Activated T-cell treated with anti-CD3 and anti-CD28 coated beads, Interleukin-2, amount 50 U/mL, for 72 hours (primary cell): ENCODE measurements at places on chromosomes 7 and 10. TPM values are rescaled to one million over a fixed set of nuclear protein-coding genes. Genes with fewer than 3 reads are reported as not detected.

The ENTPD1 gene
- 12.9 TPM for total RNA-seq

The IRF5 gene
- 30.3 TPM for total RNA-seq

The FOXP2 gene
- not detected for total RNA-seq

The CALD1 gene
- total RNA-seq: 10.8 TPM

The ADK gene
- 56.2 TPM for total RNA-seq

The OPALIN gene
- not detected for total RNA-seq

The NUB1 gene
- total RNA-seq: 84.1 TPM

GRCh38 chr10:49005270-49005669, 65.6 kb upstream of the LRRC18 start:
- no peak for DNase-seq

- DNase-seq: no peak
These were observed 31.6 kb downstream of the FGF8 start for GRCh38 chr10:101744267-101744666.

DNA sequence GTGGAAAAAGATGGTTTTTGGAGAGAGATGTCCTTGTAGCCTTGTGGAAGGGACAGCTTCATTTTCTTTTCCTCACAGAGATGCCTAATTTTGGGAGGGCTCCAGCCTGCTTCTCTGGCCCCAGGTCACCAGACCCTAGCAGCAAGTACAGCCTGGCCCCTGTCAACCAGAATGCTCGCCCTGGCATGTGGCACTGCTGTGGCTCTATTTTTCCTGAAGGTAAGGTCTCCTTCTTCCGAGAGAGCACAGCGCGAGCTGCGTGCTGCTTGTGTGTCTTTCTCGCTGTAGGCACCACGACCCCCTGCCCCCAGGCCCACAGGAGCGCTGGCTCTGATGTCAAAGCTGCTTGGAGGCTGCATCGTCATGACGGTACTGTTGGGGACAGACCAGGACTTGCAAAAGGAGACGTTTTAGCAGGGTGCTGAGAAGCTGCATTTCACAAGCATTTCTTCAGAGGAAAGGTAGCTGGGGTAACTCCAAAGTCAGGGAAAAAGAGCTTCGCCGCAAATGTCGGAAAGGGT, 58.7 kb downstream of the CLEC2L start:
- no peak for DNase-seq

GRCh38 chr10:113899952-113900598, 45.6 kb downstream of the NHLRC2 start:
- no peak for DNase-seq

DNA sequence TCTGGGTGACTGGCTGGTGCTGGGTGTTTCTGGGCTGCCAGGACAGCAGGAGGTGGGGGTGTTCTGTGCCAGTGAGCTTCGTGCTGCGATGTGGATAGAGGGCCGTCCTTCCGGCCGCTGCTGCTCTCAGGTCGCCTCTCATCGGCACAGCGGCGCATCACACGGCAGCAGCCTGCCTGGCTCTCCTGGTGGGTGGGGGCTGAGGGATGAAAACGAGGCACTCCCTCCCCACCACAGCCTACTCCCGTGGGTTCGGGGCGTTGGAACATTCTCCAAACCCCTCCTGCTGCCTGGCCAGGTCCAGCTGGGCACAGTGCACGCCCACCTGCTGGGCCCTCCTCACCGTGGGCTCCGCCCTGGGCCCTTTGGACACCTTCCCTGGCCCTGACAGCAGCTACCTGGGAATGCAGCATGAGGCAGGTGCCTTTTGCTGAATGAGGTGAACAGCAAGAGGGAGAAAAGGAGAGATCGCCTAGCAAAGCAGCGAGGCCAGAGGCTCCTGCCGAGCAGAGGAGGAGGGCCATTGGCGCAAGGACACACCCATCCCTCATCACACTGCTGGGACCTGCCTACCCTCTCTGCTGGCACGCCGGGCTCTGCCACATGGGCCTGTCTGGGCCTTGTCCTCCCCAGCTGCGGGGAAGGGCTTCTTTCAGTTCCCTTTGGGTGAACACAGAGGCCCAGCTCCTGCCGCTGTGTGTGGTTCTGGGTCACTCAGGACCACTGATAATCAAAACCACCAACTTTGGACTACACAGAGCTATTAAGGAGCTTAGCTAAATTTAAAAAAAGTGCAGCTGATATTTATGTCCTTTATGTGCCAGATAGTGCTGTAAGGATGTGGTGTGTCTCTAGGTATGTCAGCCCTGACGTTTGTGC, 33.4 kb downstream of the INPP5A start:
- no peak for DNase-seq

DNA sequence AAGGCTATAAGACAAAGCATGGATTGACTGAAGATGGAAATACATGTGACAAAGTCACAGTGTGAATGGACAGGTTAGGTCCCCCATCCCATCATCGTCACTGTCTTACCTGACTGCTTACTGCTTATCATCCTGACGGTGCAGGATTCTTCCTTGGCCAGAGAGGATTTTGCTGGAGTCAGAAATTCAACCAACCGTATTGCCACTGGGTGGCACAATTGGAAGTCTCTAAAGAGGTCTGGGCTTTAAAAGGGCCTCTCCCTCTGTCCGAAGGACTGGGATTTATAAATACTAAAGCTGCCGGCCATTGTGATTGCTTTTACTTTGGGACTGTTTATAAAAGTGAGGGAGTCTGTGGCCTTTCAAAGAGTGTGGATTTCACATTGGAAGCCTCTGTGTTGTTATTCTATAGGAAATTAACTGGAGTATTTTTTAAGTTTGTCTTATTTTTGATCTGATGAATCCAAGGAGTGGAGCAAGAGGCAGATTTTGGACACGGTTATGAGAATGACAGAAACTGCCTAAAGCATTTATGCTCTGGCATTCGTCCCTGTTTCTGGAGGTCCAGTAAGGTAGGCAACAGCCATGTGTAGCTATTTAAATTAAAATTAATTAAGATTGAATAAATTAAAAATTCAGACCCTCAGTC, 113.3 kb upstream of the CREB5 start:
- no peak for DNase-seq

- peak; percentile 37 for DNase-seq
These were observed 55.1 kb upstream of the ZPBP start for GRCh38 chr7:50147951-50148808.

DNA sequence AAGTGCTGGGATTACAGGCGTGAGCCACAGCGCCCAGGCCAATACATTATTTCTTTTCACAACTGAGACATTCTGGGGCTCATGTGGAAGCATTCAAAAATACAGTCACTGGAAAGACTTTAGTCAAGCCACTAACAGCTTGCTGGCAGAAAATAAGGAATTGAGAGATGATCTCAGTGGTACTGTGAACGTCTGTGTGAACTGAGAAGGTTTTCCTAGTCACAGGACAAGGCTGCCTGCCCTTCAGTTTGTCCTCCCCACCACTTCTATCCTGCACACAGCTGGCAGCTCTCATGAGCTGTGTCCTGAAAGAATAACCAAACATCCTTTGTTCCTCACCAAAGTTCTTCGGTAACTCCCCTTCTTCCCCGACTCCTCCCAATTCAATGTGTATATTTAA, 31.3 kb upstream of the ITGA8 start:
- DNase-seq: no peak

- no peak for DNase-seq
These were observed 30.4 kb upstream of the DDC start for GRCh38 chr7:50595491-50596102.

GRCh38 chr7:83313931-83314330, 151.2 kb upstream of the PCLO start:
- no peak for DNase-seq

DNA sequence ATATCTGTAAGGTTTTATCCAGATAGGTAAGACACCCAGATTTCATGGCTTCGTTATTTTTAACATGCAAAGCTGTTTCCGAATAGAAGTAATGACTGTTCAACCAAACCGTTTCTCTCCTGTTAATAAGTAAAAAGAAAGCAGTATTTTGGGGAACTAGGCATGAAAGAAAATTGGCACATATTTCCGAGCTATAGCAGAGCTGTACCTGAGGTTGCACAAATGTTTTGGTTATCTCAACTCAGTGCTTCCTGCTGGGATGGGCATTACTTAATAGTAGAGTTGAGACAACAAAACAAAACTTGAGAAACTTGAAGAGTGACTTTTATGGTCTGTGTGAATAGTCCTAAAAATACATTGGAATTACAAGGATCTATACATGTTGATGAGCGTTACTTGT, 564.3 kb upstream of the SORCS1 start:
- no peak for DNase-seq

DNA sequence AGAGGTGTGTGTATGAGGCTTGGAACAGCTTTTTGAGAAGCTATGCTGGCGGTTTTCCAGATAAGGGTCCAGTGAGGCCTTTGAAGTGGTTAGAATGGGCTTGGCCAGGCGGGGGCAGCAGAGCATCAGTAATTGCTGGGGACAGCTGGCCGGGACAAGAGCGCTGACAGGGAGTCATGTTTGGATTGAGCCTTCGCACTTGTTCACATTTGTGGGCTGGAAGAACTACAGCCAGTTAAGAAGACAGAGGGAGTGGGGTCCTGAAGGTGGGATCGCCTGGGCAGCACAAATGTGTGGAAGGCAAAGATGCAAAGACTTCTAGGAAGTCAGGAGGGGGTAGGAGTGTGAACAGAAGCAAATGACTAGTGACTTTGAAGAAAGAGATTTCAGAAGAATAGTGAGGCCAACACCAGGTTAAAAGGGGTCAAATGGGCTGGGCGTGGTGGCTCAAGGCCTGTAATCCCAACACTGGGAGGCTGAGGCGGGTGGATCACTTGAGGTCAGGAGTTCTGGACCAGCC, 12.7 kb upstream of the SDHAF3 start:
- peak; percentile 80 for DNase-seq

- no peak for DNase-seq
These were observed 430.6 kb upstream of the KCND2 start for GRCh38 chr7:119842337-119842736.

GRCh38 chr7:36390199-36391090, 783 bp downstream of the ANLN start:
- peak; percentile 74 for DNase-seq

GRCh38 chr7:33982425-33982786, 77.1 kb downstream of the BMPER start:
- DNase-seq: no peak

DNA sequence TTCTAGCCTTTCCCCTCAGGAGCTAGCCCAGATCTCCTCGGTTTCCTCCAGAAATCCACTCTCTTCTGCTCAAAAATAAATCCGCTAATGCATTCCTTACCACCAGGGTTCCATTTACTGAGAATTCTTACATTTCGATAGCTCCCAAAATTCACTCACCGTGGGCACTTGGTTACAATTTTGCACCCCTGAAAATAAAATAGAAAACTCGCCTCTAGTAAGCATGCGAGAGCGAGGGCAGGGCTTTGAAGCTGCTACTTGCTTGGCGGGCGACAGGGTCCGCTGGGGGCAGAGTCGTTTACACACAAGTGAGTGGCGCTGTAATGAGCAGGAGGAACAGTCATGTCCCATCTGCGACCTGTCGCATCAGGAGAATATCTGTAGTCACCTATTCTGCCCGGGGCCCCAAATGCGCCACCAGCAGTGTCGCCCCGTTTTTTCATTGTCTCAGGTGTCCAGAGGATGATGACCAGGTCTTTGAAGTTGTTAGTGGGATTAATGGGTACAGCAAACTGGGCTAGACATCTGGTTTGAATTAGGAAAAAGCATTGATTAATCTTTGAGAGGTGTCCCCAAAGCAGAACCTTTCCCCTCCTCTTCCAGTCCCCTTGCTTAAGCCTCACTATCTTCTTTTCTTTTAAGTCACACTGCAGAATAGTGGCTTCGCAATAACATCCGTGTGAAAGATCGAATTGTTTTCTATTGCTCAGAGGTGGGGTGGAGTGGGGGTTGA, 1.2 kb upstream of the MEOX2 start:
- no peak for DNase-seq

DNA sequence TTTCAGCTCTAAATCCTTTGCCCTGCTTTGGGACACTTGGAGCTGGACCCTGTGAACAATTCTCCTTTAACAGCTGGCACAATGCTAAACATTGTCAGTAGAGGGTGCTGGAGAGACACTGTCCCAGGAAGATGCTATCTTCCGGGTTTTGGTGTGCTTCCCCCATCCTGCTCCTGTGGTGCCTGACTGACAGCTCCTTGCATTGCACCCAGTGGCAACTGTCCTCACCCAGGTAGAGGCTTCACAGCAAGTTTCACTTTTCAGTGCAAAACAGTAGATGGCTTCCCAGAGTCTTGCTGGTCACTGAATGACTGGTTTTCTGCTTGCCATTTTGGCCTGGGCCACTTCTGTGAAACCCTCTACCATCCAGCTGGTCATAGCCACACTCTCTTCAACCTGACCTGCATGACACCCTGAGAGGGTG, 77.3 kb downstream of the CDC14C start:
- peak; percentile 7 for DNase-seq

GRCh38 chr10:114868870-114869519, 47.4 kb downstream of the FHIP2A start:
- no peak for DNase-seq

- DNase-seq: no peak
These were observed 190.9 kb downstream of the DNAJB6 start for GRCh38 chr7:157527686-157528085.

GRCh38 chr10:110860576-110861241, 11.0 kb upstream of the PDCD4 start:
- no peak for DNase-seq

DNA sequence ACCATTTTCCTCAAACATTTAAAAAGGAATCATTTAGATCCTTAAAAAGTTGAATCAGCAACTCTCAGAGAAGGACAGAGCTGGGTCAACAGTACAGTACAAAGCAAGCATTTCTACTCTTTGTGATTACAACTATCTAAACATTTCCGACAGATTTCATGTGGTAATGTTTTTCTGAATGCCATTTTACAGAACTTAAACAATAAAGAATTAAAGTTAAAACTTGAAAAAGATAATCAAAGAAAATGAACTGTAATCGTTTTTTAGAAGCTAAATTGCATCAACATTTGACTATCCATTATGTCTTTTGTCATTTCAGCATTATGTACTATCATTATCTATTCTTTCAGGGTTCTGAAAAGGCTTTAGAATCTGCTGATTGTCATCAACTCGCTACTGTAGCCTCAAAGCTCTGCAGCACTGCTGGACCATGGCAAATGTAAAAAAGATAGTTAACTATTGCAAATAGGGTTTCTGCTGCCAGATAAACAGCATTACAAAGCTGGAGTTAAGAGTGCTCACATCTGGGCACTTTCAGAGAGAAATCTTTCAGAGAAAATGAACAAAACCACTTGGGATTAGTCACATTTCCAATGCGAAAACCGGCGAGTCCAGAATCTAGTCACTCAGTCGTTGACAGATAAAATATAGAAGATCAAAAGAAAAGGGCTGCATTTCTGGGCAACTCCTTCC, 160.4 kb upstream of the LAMB4 start:
- no peak for DNase-seq

DNA sequence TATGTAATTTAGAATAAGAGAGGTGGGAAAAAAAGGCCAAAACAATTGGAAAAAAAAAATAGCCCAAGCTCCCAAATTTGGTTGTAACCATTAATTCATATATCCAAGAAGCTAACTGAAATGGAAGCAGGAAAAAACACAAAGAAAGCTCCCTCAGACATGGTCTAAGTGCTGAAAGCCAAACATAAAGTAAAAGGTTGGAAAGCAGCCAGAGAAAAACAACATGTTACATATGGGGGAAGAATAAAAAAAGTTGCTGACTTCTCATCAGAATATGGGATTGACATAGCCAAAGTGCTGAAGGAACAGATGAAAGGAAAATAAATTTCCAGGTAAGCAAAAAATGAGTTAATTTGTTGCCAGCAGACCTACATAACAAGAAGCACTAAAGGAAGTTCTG, 40.3 kb downstream of the PDZD8 start:
- no peak for DNase-seq
